Hematopoietic multipotent progenitor cell (in vitro differentiated cells): ENCODE measurements at places on chromosomes 12 and 14. TPM values are rescaled to one million over a fixed set of nuclear protein-coding genes. Genes with fewer than 3 reads are reported as not detected.

GRCh38 chr12:23361971-23362370 lies 587.5 kb downstream of the SOX5 start:
- no peak for DNase-seq

Gene SERPINA12
- not detected for total RNA-seq

Gene SRGAP1
- 0.27 TPM for total RNA-seq

- DNase-seq: no peak
Observed at GRCh38 chr12:2288471-2288870, 235.7 kb downstream of the CACNA1C start.

Gene LRTM2
- under 0.01 TPM for total RNA-seq

Gene TRPV4
- total RNA-seq: not detected

DNA sequence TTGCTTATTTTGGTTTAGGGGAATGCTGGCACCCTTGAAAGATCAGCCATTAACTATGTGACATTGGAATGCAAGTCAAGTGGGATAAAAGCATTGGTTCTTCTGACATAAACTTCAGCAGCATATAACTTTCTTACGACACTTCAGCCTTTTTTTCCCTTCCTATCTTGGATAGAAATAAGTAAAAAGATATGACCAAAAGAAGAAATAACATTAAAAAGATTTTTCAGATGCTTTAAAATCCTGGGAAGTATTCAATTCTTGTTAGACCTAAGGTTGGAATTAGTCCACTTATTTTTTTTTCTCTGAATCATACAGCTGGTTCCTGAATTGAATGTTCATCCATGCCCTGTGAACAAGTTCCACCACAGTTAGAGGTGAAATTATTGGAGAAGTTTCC lies 85.6 kb upstream of the TSPAN8 start:
- DNase-seq: no peak

DNA sequence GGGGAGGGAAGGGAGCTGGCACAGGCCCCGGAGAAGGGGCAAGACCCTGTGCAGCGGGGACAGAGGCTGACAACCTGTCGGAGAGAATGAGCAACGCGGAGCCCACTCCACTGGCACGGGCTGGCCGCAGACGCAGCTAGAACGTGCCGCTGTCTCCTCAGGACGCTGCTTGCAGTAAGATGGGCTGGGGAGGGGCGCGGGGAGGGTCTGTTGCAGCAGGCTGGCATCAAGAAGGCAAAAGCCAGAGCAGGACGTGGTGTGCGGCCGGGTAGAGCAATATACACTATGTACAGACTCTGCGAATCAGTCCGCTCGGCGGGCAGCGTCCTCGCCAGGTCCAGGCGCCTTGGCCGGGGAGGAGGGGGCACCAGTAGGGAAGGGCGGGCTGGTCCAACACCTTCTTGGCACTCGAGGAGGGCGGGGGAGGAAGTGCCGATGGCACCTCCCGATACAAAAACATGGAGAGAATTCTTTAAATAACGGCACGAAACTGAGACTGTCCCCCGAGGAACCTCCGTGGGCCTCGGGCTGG lies 19.8 kb downstream of the RAB35 start:
- no peak for DNase-seq

- DNase-seq: no peak
Observed at GRCh38 chr12:85273381-85274314, 6.4 kb upstream of the ALX1 start.

Gene C12orf60
- 0.27 TPM for total RNA-seq

Gene RNU4-1
- total RNA-seq: under 0.01 TPM

DNA sequence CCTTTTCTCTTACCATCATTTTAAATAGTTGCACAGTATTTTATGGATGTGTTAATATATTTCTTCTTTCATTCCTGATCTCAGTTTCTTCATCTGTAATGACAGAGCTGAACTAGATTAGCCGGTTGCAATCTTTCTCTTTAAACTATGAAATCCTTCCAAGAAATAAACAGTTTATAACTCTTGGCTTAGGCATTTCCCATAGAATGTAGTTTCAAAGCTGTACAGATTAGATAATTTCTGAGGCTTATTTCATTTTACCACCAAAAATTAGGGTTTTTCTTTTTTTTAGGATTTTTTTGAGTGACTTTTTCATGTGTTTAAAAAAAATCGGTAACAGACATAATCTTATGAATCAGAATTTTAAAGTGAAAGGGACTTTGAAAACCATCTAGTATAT lies 144.0 kb downstream of the RAD51B start:
- DNase-seq: no peak

- no peak for DNase-seq
Observed at GRCh38 chr12:104090685-104091084, 26.4 kb downstream of the HCFC2 start.

DNA sequence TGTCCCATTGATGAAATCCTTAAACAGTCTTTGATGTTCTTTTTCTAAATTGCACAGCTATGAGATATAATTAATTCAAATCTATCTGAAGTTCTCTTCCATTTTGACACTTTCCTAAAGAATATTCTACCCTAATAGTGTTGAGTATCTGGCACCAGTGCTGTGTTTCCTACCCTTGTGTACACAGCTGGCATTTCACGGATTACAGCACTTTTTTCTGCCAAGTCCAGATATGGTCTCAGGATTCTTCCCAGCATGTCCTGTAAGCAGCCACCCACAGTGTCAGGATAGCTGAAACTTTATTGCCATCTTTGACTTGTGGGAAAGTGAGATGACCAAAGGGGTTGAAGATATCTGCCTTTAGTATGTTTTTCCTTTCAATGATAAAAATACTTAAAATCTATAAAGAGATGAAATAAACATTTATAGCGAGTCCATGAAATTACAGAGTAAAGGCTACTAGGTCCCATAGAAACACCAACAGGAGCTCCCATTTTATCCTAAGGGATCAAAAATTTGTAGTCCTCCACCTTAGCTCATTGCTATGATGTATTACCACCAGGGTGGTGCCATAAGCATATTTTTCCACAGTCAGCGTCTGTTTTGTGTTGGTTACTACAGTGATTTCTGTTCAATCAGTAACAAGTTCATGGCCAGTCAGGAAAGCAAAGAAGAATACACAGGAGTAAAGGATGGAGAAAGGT lies 96.7 kb downstream of the TRHDE start:
- no peak for DNase-seq

DNA sequence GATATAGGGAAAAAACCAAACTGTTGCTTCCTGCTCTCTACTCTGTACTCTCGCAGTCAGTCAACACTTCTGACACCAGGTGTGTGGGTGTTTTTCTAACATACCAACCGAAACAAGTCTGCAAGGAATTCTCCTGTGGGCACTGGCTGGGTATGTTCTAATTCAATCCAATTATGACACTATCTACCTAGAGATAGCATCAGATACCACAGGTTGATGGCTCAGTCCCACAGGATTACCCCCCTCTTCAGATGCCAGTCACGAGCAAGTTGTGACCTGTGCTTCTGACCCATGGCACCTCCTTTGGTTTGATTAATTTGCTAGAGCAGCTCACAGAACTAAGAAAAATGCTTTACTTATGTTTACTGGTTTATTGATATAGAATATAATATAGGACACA lies 78.3 kb downstream of the DYRK2 start:
- no peak for DNase-seq

Gene ST8SIA1
- total RNA-seq: 0.54 TPM
